ENCODE measurements at places on chromosomes 2 and 18. TPM values are rescaled to one million over a fixed set of nuclear protein-coding genes. Genes with fewer than 3 reads are reported as not detected.

The CROCC2 gene
- 0.09 TPM for polyA plus RNA-seq

The SOX11 gene
- 3.1 TPM for polyA plus RNA-seq

The VWA3B gene
- 0.09 TPM for polyA plus RNA-seq

The GALNT14 gene
- polyA plus RNA-seq = 3.1 TPM

The WNT6 gene
- polyA plus RNA-seq = 0.24 TPM

The ABCG8 gene
- 24.3 TPM for polyA plus RNA-seq

The PHOSPHO2 gene
- polyA plus RNA-seq = 18.1 TPM

The UGT1A3 gene
- polyA plus RNA-seq = 0.16 TPM

GRCh38 chr2:144560251-144560650, 40.3 kb upstream of the ZEB2 start:
- DNase-seq = no peak

DNA sequence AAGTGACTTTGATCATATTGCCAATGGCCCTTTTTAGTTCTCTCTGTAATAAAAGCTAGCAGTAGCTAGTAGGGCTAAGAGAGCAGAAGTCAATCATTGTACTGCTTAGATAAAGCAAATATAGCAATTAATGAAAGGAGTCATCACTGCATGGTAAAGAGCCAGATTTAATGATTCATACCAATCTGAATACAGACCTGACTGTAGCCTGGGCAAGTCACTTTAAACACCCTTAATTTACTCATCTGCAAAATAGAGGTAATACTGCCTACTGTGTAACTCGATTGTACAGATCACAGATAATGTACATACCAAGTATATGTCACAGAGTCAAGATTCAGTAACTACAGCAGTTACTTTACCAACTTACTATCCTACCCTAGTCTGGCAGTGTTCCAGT, 63.6 kb downstream of the ASXL2 start:
- DNase-seq = no peak

- no peak for DNase-seq
Observed at GRCh38 chr2:237547841-237548416, 18.4 kb upstream of the PRLH start.

GRCh38 chr18:77495982-77496690, 246.5 kb downstream of the GALR1 start:
- no peak for DNase-seq

DNA sequence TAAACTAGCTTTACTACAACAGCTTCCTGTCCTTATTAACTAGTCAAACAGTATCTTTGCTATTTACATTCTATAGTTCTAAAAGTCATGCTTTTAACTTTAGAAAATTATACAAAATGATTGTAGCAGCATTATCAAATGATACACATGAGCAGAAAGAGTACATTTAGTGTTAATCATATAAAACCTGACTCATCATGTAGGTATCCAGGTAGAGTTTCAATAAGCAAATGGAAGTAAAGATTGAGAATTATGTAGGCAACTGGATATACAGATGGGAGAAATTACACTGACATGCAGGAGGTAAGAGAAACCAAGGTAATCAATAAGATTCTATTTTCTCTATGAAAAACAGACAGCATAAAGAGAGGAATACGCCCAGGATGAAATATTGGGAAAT, 33.8 kb downstream of the TRIP12 start:
- DNase-seq = no peak

DNA sequence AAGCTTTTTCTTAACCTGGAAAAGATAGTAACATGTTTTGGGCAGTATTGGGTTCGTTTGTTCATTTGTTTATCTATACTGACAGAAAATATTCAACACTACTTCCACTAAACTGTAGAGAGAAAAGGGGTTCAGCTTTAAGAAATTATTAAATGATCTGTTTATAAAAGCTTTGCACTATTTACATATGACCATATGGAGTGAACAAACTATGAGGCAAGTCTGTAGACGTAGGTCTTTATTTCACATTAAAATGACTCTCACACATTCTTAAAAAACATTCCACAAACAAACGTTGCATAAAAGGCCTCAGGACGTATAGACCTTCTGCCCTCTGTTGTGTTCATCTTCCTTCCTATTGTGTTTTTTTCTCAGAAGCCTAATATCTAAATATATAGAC, 94.6 kb downstream of the CD226 start:
- DNase-seq = no peak

GRCh38 chr2:143513081-143513480, 383.9 kb downstream of the ARHGAP15 start:
- peak; percentile 43 for DNase-seq

- DNase-seq = no peak
Observed at GRCh38 chr18:48966523-48966922, 15.8 kb upstream of the SMAD7 start.

DNA sequence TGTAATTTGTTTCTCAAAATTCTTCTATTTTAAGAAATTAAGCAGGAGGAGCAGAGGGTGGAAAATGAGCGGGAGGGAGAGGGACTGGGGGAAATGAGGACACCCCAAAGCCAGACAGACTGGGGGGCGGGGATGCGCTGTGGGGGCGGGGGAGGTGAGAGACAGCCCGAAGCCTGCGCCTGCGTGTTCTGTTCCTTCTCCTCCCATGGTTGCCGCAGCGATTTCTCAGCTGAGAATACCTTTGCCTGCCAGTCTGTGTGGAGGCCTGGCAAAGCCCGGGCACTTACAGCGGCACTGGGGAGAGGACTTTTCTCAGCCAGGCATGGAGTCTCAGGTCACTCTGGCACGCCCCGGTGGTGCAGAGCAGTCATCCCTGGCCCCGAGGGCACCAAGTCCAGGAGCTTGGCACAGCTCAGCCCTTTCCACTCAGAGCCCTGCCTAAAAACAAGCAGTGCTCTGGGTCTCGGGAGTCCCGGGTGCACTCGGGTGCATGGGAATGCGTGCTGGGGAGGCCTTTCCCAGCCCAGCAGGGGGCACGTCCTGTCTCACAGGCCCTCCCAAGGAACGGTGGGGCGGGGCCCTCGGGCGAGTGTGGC, 289.3 kb upstream of the HS6ST1 start:
- no peak for DNase-seq

GRCh38 chr18:76757335-76757734, 65.0 kb upstream of the ZNF236 start:
- DNase-seq = no peak

DNA sequence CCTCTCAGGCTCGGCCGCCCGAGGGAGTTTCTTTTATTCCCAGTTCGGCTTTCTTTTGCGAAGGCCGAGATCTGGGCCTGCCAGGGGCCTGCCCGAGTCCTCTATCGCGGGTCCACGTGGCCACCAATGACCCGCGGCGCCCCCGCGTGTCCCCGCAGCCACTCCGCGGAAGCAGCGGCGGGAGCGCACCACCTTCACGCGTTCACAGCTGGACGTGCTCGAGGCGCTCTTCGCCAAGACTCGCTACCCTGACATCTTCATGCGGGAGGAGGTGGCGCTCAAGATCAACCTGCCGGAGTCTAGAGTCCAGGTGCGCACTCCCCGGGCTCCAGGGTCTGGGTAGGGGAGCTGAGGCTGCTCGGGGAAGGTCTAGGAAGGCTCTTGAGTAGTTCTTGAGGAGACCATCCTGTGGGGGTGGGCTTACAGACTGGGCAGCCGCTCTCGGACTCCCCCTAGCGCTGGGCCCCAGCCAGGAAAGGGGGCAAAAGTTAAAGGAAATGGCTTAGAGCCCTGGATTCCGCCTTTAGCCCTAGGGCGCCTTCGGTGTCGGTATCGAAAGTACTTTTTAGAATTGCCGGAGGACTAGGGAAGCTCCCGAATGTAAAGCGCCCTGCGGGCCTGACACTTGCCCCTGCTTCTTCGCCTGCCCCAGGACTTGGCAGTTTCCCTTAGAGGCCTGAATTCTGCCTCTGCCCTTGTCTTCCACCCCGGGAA, 3.4 kb downstream of the OTX1 start:
- DNase-seq = no peak

- DNase-seq = peak; percentile 16
Observed at GRCh38 chr2:20916604-20917286, 93.8 kb upstream of the LDAH start.

DNA sequence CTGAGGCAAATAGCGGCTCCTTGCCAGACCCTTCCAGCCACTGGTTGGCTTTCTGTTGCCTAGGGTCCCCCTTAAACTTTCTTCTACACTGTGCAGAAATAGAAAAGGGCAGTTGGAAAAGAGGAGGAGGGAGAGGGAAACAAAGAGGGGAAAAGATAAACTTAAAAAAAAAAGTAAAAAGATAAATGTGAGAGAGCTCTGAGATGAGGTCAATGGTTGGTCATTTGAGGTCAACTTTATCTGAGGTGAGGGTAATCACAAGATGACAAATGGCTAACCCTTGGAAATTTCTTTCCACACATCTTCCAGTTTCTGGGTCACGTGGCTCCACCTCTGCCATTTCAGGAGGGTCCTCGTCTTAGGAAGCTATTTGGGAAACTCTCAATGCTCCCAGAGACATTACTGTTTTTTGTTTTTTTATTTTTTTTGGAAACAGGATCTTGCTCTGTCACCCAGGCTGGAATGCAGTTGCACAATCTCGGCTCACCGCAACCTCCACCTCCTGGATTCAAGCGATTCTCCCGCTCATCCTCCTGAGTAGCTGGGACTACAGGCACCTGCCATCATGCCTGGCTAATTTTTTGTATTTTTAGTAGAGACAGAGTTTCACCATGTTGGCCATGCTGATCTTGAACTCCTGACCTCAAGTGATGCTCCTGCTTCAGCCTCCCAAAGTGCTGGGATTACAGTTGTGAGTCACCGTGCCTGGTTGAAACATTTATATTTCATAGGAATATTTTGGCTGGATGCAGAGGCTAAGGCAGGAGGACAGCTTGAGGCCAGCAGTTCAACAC, 199.9 kb downstream of the TGIF1 start:
- DNase-seq = no peak

DNA sequence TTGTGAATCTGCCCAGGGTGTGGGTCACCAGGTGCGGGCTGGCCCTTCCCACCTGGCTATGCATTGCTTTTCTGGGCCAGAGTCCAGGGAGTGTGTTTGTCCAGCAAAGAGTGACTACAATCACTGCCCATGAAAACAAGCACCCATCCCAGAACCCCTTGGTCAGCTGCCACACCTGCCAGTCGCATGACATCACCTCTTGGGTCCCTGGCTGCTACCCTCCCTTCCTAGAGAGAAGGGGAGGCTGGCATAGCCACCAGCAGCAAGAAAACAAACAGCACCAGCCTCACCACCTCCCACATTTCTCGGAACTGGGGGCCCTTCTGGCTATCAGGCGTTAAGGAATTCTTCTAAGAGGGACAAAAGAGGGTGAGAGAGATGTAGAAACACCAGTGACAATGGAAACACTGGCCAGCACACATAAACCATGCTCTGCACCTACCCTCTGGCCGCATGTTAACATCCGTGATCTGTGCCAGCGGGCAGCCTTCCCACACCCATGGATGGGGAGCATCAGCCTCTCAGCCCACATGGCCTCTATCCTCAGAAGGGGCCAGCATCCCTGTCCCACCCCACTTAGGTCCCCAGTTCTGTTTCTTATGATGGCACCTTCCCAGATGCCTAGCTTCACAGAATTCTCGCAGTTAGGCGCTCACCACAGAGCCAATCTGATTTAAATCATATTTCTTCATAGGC, 109.7 kb upstream of the GLI2 start:
- DNase-seq = no peak

GRCh38 chr2:144434425-144435222, 85.3 kb downstream of the ZEB2 start:
- no peak for DNase-seq

Data from large intestine (tissue), 12 donors.